CD4-positive, alpha-beta T cell treated with Interferon gamma for 1 hour (primary cell): ENCODE measurements at places on chromosomes 11 and 22.

DNA sequence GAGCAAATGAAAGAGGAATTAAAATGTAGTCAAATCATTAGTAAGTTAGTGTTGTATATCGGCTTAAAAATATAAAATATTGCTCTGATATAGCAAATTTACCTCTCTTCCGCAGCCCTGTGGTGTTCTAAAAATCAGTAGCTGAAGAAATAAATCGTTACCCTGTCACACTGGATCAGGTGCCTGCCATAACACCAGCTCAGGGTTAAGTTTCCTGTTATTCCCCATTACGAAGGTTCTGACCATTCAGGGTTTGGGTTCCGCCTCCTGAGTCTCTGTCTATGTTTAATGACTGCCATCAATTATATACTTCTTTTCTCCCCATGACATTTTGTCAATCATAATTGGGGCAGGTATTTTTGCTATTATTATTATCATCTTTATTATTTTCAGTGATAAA is 658.5 kb downstream of the OPCML start:
- no peak for DNase-seq

- no peak for DNase-seq
These were observed 25.9 kb downstream of the USH1C start for GRCh38 chr11:17518366-17518765.

- DNase-seq = no peak
These were observed 181.2 kb downstream of the WNT11 start for GRCh38 chr11:76025068-76025467.

GRCh38 chr22:17797721-17798559 is 23.7 kb upstream of the BID start:
- DNase-seq = peak; percentile 44

GRCh38 chr11:76094740-76095139 is 111.6 kb downstream of the WNT11 start:
- no peak for DNase-seq

- DNase-seq = no peak
These were observed 242.0 kb downstream of the TENM4 start for GRCh38 chr11:79198898-79199250.

- no peak for DNase-seq
These were observed 74.6 kb downstream of the TENM4 start for GRCh38 chr11:79366218-79366617.

GRCh38 chr11:46741600-46742484 is 22.8 kb downstream of the F2 start:
- DNase-seq = no peak

DNA sequence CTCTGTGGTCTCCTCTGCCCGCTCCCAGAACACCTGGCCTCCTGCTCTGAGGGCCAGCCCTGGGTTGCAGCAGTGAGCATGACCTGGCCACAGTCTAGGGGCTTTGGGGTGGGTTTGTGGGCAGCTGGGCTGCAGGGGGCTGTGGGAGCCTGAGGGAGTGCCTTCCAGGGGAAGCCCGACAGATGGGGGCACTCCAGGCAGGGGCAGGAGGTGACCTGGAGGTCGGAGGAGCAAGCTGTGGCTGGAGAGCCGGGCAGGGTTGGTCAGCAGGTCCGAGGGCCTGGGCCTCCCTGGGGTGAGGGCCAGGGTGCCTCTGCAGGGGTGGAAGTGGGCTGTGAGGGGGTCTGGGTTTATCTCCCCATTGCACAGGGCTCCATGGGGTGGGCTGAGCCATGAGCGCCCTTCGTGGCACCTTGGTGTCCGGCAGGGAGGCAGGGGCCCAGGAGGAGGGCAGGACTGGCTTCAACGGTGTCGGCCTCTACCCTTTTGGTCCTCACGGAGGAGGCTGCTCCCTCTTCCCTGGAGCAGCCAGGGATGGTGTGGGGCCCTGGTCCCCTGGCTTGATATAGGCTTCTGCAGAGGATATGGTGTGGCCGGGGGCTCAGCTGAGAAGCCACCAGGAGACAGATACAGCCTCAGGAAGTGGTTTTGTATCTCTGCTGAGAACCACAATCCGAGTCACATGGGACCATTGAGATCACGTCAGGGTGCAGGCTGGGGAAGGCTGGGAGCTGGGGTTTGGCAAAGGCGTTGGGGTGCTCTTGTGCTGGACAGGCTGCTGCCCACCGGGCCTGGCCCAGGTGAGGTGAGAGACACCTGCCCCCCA is 22.3 kb downstream of the KCNQ1 start:
- DNase-seq = peak; percentile 45

GRCh38 chr11:69359735-69360480 is 66.0 kb downstream of the MYEOV start:
- DNase-seq = no peak

DNA sequence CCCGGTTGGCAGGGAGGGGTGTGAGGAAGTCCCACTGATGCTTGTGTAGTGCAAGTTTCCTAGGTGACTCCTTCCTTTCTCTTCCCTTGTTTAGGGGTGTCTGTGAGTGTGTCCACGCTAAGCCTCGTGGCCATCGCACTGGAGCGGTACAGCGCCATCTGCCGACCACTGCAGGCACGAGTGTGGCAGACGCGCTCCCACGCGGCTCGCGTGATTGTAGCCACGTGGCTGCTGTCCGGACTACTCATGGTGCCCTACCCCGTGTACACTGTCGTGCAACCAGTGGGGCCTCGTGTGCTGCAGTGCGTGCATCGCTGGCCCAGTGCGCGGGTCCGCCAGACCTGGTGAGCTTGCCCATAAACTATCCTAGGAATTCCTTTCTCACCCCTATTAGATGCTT is 10.4 kb downstream of the CCKBR start:
- no peak for DNase-seq

DNA sequence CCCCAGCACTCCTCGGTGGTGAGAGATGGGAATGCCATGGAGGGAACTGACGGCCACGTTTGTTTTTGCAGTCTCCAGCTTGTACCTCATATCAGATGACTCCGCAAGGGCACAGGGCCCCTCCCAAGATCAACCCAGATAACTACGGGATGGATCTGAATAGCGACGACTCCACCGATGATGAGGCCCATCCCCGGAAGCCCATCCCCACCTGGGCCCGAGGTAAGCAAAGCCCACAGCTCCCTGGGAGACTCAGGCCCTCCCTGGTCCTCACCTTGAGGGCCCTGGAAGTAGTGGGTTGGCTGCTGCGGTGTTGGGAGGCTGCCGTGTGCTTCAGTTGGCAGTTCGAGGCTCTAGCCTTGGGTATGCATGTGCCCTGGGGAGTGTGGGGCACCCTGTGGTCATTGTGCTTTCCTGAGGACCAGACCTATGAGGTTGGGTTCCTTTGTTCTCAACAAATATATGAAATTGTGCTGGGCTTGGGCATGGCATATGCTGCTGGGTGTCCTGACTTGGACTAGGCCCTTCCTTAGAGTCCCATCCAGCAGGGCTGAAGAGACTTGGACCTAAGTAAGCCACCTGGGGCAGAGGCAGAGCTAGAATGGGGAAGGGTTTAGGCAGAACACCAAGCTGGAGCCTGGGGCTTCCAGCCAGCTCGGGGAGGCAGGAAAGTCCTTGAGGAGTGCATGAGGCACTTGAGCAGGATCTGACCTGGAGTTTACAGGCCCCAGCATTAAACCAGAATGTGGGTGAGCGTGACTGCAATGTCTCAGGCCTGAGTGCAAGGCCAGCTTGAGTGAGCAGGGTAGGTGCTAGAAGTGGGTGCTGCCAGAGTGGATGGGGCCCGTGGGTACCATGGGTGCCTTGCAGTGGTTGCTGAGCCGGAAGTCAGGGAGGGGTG is 26.4 kb downstream of the INCENP start:
- DNase-seq = no peak
